Activated T-helper 17 cell treated with anti-CD3 and anti-CD28 coated beads, Interleukin-2, amount 50 U/mL, for 72 hours (primary cell): ENCODE measurements at places on chromosomes 13 and 19.

GRCh38 chr19:40806423-40807146, 7.6 kb downstream of the EGLN2 start:
- peak; percentile 68 for ATAC-seq

- no peak for ATAC-seq
Observed at GRCh38 chr13:112062571-112063570, 4.1 kb upstream of the SOX1 start.

DNA sequence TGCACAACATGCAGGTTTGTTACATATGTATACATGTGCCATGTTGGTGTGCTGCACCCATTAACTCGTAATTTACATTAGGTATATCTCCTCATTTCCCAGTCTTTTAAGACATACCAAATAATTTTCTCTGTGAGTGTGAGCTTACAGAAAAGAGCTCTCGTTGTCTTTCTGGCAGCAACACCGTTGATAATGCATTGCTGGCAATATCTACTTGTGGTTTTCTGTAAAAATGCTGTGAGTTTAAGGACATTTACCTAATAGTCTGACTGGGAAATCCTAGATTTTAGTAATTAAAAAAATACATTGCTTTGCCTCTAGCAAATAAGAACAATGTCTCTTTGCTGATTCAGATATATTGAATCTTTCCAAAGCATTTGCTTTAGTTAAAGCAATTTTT, 8.4 kb downstream of the IGFL3 start:
- ATAC-seq = no peak

GRCh38 chr13:74867460-74867859, 614.5 kb downstream of the TBC1D4 start:
- ATAC-seq = no peak

DNA sequence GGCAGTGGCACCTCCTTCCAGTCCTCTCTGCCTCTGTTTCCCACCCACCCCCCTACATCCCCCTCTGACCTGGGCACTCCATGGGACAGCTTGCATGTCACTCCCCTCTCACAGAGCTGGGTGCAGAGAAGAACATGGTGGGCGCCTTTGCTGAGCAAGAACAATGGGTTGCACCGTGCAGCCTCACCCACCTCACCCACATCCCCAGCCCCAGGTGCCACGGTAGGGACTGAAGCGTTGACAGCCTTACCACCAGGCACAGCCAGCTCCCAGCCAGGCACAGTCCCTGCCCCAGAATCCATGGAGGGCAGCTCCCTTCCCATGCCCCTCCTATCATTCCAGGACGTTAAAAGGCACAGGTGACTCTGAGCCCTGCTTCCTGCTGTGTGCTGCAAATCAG, 93.1 kb upstream of the VSTM2B start:
- no peak for ATAC-seq

- no peak for ATAC-seq
Observed at GRCh38 chr13:79528759-79529191, 47.8 kb downstream of the NDFIP2 start.
